A172 (cell line): ENCODE measurements at places on chromosomes 7 and 10.

DNA sequence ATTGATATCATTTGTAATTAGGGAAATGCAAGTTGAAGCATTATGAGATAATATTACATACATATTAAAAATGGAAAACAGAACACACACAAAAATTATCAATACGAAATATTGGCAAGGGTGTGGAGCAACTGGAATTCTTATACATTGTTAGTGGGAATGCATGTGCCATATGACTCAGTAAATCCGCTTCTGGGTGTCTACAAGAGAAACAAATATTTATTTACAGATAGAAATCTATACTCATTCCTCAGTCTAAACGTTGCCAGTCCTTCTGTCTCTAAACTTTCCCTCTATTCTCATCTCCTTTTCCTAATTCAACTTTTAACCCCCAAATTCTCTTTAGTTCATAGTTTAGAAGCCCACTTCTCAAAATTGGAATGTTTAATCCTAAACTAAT, 170.4 kb upstream of the LRRTM3 start:
- no peak for DNase-seq

- no peak for DNase-seq
These were observed 232.0 kb downstream of the SH2D4B start for GRCh38 chr10:80769700-80770160.

- no peak for DNase-seq
These were observed 2.9 kb downstream of the KLF6 start for GRCh38 chr10:3782146-3782450.

DNA sequence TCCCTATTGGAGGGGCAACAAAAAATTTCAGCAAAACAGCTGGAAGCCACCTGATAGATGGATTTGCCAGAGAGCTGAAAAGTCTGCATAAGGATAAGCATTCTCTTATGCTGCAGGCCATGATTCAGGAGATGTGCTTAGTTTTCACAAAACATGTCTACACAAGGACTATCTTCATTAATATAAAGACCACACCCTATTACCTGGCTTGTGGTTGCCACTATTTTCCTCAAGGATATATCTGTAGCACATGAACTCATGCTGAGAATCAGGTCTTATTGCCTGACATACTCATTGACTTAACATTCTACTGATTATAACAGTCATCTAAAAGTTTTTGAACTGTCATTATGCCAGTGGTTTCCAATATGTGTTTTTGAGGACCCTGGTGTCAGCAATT, 7.1 kb upstream of the COL17A1 start:
- no peak for DNase-seq
